ENCODE measurements at places on chromosomes 13 and 19.

- DNase-seq, result no peak
- no peaks in the 10 kb centered on the region for H3K4me1 ChIP-seq
- H3K4me3 ChIP-seq, result no peak overlapping the region
- H3K27ac ChIP-seq, result no peak overlapping the region
Measured at GRCh38 chr19:28314756-28315155, 898.2 kb downstream of the UQCRFS1 start.

DNA sequence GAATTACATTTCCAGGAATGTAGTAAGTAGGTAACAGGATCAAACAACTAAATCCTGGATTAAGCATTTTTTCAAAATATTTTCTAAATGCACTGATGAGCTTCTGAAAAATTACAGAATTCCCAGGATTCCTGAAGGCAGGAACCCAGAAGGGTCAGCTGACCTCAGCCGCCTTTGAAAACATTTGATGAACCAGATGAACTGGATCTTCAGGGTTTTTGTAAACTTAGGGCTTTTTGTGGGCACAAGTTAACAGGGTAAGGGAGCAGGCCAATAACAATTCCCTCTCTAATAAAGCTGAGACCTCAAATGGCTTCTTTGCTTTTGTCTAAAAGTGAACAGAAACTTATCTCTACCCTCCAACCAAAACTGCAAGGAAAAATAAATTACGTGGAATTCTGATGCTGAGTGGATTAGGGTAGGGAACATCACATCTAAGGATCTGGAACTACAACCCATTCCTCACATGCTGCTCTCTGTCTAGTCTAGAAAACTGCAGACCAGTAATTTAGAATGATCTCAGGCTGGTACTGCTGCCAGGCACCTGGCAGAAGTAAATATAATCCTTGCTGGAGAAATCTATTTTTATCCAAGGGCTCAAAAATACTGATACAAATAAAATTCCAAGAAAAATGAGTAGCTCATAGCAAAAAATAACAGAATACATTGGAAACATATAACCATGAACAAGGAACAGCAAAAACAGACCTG, 48.2 kb upstream of the N4BP2L1 start:
- no peaks in the 10 kb centered on the region for H3K27me3 ChIP-seq
- no peak overlapping the region for H3K4me3 ChIP-seq
- H3K36me3 ChIP-seq, result no peaks in the 10 kb centered on the region
- H3K27ac ChIP-seq, result no peak overlapping the region
- DNase-seq, result no peak
- peaks cover 14% of the 10 kb centered on the region for H3K4me1 ChIP-seq

DNA sequence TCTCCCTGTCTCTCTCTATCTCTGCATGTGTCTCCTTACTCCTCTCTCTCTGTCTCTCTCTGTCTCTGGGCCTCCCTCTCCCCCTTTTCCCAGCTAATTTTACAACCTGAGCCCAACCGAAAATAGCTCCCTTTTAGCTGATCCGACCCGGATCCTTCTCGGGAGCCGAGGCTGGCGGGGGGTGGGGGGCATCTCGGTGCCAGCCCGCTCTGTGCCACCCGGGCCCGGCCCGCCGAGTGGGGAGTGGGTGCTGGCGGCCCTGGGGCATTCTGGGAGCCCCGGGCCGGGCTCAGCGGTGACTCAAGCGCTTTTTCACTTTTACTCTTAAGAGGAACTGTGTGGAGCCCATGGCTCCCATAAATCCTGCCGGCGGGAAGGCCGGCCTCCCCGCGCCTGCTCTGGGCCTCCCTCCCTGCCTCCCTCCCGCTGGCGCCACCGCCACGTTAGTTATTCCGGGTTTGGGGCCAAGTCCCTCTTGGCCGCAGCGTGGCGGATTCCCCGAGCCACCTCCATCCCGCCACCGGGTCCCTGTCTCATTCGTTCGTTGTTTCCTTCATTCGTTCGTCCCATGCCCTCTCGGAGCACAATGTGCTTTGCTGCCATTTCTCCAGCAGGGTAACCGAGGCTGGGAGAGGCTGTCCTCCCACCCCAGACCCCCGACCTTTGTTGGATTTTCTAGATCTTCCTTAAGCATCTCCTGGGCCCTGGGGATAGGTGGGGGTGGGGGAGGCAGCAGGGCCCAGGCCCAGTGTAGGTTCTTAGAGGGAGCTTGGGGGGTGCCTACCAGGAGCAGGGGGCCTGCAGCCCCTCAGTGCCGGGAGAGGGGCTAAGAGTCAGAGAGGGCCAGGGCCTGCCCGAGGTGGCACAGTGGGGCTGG, 3.2 kb downstream of the NFIC start:
- H3K4me1 ChIP-seq, result peaks cover 20% of the 10 kb centered on the region
- H3K4me3 ChIP-seq, result no peak overlapping the region
- H3K27ac ChIP-seq, result no peak overlapping the region
- H3K27me3 ChIP-seq, result peaks cover 26% of the 10 kb centered on the region
- DNase-seq, result no peak

DNA sequence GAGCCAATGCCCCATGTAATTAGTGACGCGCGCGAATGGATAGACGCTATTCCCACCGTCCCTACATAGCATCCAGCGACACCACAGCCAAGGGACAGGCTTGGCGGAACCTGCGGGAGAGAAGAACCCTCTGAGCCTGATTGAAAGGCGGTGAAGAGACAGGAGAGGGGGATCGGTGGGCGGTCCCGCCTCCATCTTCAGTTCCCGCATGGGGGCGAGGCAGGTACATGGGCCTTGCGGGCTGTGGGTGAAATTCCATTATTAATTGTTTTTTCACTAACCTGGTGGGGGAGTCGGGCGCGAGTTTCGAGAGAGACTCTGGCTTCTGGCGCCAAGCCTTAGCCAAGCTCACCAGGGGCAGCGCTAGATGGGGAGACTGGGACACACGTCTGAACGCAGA, 8.4 kb upstream of the TEX101 start:
- no peaks in the 10 kb centered on the region for H3K4me1 ChIP-seq
- peaks cover 2% of the 10 kb centered on the region for H3K27me3 ChIP-seq
- no peaks in the 10 kb centered on the region for H3K36me3 ChIP-seq
- H3K4me3 ChIP-seq, result no peak overlapping the region

GRCh38 chr13:50989476-50989875, 79.9 kb downstream of the RNASEH2B start:
- H3K36me3 ChIP-seq, result peaks cover 3% of the 10 kb centered on the region
- H3K27me3 ChIP-seq, result peaks cover 2% of the 10 kb centered on the region
- H3K27ac ChIP-seq, result no peak overlapping the region
- no peak for DNase-seq

DNA sequence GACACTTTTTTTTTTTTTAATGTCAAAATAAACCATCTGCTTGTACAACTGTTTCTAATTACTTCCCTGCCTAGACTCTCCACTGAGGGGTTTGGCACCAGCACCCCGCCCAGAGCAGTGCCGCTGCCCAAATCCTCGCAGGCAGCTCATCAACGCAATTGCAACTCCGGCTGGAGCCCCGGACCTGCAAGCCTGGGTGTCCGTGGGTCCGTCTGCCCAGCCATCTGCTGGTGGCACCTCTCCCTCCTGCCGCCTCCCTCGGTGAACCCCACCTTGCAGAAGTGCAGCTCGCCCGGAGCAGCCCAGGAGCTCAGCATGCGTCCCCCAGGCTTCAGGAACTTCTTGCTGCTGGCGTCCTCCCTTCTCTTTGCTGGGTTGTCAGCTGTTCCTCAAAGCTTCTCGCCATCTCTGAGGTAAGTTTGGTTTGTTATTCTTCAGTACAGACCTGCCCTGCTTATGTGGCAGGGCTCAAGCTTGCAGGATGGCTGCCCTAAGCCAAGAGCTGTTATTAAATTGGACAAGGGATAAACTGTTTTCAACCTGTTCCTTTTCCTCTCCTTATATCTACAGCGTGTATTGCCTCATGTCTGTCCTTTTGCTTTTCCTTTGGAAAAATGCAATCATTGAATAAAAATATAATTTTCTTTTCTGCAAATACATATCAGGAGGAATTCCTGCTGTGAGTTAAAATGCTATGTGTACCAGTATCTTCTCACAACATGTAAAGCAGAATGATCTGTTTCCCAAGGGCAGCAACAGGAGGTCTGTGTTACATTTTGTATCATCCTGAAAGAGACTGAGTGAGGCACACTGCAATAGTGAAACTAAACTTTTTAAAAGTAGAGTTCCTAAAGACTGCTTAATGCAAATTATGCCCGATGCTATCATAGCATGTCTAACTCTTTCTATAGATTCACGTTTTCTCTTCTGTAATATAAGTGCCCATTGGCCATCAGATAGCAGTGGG, at the start of gene ITGBL1:
TSS of gene ITGBL1 (plus strand) at position 157 of the 967 bp plus-strand sequence. CDS start at position 316, 159 bp downstream.
- H3K36me3 ChIP-seq, result no peaks in the 10 kb centered on the region
- no peak within 1 kb of the TSS for H3K27ac ChIP-seq
- peaks cover 8% of the 10 kb centered on the region for H3K27me3 ChIP-seq
- no peak for DNase-seq

- peaks cover 7% of the 10 kb centered on the region for H3K4me1 ChIP-seq
- peaks cover 72% of the 10 kb centered on the region for H3K27me3 ChIP-seq
- H3K36me3 ChIP-seq, result no peaks in the 10 kb centered on the region
- DNase-seq, result no peak
- no peak within 1 kb of the TSS for H3K4me3 ChIP-seq
Measured at GRCh38 chr19:46413262-46414031, at the start of gene CCDC8. Gene CCDC8 (minus strand): TSS chr19:46413564. CDS start chr19:46412810, 754 bp downstream.

DNA sequence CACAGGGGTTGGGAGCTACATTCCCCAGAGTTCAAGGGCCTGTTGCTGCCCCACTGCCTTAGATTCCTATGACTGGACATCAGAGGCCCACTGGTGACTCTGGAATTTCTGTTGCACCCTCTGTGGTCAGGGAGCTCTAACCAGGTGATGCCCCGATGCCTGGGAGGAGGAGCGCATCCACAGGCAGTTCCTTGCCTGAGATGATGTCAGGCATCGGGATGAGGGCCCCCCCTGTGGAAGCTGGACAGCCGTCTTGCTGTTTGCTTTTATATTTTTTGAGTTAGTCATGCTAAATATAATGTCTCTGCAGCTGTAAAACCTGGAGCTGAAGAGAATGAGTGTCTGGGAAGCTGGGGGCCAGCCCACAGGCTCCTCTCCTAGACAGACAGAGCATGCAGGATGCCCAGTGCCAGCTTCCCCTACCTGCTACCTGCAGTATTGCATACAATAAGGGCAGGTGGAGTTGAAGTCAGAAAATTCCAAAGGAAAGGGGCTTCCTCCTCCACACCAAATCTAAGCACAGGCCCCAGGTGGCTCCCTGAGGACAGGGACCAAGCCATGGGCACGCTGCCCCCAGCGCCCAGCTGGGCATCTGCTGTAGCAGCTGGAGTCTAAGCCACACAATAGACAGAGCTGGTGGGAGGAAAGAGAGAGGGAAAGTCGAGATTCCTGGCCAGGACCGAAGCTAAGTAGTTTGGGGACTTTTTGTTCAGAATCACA, 16.2 kb downstream of the COL4A2 start:
- H3K27ac ChIP-seq, result no peak overlapping the region
- H3K4me3 ChIP-seq, result no peak overlapping the region
- H3K4me1 ChIP-seq, result peaks cover 13% of the 10 kb centered on the region
- H3K27me3 ChIP-seq, result peaks cover 34% of the 10 kb centered on the region

All from activated CD4-positive, alpha-beta T cell treated with anti-CD3 and anti-CD28 coated beads, Interleukin-2, amount 10 ng/mL, durations not matched to agents 7 days and 5 days (primary cell).